ENCODE measurements at places on chromosomes 7 and 10.

DNA sequence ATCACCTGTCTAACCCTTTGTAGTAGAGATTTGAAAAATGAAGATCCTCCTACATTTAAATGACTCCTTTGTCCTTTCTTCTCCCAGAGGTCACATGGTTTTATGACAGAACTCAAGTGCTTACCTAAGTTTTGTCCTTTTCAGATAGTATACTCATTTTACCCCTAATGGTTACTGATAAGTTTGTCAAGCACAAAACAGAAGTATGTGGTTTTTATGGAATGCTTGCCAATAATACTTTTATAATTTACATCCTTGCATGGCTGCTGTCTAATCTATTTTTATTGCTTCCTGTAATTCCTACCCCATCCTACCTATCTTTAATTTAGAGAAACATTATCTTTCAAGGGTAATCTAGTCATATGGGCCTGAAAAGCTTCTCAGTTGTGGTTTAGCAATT, 37.5 kb downstream of the HELLS start:
- DNase-seq, result no peak

GRCh38 chr7:131235489-131236317, 92.0 kb upstream of the MKLN1 start:
- DNase-seq, result peak; percentile 49

- DNase-seq, result no peak
Observed at GRCh38 chr7:12357508-12357907, 46.2 kb downstream of the VWDE start.

DNA sequence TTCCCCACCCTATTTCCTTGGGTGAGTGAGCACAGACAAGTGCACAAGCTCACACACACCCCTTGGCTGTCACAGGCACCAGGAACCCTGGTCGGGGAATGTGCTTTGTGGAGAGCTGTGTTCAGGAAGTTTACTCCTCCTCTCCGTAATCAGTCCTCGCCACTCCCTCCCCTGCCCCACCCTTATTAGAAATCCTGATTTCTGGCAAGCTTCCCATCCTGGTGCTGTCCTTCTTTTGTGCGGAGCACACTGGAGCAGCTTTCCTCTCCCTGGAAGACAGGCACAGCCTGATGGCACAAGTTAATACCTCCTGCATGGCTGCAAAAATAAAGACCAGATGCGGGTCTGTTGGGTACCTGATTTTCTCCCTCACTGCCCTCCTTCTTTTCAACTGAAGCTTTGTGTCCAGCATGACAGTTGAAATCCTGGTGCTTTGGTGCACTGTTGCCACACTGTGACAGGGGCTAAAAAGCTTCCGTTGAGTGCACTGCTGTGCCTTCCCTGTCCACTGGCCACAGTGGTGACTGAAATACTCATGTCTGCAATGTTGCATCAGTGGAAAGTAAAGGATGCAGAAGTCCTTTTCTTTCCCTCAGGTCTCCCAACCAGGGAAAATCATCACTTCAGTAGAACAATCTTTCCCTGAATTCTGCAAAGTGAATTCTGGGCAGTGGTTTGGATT, 55.0 kb downstream of the LRRC4 start:
- no peak for DNase-seq

DNA sequence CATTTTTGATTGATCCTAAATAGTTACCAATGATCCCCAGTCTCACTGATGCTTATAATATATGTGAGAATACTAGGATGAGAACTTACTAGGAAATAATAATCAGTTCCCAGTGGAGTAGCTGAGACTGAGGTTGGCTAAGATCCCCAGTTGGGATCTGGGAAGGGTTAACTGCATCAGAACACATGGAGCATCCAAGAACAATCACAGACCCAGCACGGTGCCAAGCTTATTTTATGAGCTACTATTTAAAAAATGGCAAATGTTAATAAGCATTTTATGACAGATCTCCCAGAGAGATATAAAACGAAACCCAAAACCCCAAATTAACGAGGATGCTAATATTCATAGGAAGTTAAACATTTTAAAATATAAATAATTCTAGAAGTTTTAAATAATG, 379.5 kb downstream of the THSD7A start:
- no peak for DNase-seq

- DNase-seq, result no peak
Observed at GRCh38 chr10:86224354-86225102, 142.1 kb downstream of the GRID1 start.

GRCh38 chr7:4233621-4234497, 448.2 kb upstream of the FOXK1 start:
- DNase-seq, result no peak

- DNase-seq, result no peak
Observed at GRCh38 chr10:17365402-17365801, 89.0 kb downstream of the ST8SIA6 start.

DNA sequence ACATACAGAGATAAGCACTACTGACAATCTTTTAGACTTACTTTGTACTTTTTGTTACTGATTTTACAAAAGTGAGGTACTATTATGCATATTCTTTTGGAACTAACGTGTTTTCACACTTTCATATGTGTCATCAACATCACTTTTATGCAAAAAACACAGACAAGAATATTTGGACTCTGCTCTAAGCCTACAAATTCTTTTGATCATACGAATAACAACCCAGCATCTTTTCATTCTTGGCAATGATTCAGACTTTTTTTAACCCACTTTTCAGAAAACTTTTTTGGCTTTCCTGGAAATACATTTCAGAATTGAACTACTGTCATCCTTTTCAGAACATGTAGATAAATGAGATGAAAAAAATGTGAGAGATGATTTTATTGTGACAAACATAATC, 30.2 kb downstream of the USP6NL start:
- DNase-seq, result no peak

GRCh38 chr10:28677888-28678686, 766 bp downstream of the BAMBI start:
- no peak for DNase-seq

- no peak for DNase-seq
Observed at GRCh38 chr10:121027371-121027770, 176.2 kb downstream of the WDR11 start.

DNA sequence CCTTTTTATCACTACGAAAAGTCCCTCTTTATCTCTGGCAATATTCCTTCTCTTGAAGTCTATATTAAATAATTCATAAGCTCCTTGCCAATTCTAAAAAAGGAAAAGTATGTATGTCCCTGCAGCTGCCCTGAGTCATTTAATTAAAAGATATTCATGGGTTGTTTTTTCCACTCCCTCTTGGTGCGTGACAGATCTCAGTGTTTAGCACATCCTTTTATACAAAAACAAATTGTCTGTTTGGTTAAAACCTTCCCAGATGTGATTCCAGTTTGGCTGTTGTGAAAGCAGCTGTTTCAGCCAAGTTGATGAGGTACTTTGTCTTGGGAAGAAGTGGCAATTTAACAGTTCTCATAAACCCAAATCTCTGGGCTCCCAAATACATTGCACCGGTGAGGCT, 33.8 kb upstream of the PRLHR start:
- no peak for DNase-seq

DNA sequence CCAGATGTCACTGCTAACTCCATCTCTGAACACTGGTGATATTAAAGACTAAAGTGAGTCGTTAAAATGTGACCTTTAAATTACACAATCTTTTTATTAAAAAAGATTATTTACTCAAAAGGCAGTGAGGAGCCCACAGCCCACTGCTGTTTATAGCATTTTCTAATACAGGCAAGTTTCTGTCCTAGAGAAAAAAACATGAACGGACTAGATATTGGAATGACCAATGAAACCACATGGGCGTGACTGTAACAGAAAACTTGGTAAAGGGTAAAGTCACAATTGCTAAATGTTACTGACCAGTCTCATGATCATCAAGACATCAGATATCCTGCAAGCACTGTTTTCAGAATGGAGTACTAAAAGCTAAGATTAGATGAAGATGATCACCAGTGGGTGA, 78.7 kb downstream of the FEZF1 start:
- no peak for DNase-seq

DNA sequence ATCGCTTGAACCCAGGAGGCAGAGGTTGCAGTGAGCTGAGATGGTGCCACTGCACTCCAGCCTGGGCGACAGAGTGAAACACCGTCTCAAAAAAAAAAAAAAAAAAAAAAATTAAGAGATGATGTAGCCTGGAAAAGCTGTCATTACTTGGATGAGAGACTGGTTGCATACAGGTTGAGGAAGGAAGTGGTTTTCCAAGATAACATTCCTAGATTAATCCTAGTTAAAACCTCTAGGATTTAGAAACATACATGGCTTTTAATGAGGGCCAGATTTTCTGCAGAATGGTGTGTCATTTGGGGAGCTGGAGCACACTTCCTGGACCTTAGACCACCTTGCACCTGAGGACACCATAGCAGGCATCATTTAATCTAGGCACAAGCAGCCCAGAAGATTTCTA, 17.8 kb downstream of the VWA2 start:
- no peak for DNase-seq

- DNase-seq, result no peak
Observed at GRCh38 chr7:30238721-30239441, 45.5 kb upstream of the ZNRF2 start.

- DNase-seq, result no peak
Observed at GRCh38 chr7:128162666-128163065, 78.4 kb upstream of the LEP start.

DNA sequence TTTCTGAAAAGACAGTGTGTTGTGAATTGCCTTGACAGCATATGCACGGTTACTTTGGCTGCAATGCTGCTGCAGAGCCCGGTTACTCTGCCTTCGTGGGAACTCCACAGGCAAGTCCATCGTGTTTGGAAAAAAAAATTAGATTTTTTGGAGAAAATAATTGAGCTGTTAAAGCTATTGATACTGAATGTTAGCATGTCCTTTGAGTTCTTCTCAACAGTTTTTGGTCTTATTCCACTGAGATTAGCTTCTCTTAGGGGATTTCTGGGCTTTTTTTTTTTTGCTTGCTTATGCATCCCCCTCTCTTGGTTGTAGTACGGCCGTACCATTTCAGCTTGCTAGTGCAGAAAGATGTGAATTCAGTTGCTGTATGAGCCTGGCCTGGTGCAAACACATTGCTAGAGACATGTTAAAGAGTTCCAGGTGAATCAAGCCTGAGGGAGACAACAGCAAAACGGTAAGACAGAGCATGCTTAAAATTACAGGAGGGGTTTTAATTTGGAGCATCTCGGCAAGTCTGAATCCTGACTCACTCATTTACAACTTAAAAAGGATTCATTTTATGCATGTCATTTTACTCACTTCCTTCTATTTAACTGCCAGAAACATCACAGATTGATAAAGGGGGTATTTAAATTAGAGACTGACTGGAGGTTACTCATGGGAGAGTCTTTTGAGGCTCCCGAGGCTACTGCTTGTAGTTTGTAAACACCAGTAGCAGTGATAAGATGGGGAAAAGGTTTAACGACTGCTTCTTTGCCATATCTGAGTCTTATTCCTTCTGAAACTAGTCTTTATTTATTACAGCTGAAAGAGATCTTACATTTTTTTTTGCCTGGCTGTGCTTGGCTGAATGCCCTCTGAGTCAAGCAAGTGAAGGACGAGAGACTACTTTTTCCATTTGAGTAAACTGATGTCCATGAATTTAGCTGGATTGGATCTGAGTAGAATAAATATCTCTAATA, 113.7 kb downstream of the CDK14 start:
- DNase-seq, result no peak

GRCh38 chr7:7512861-7513597, 22.6 kb downstream of the COL28A1 start:
- DNase-seq, result no peak

DNA sequence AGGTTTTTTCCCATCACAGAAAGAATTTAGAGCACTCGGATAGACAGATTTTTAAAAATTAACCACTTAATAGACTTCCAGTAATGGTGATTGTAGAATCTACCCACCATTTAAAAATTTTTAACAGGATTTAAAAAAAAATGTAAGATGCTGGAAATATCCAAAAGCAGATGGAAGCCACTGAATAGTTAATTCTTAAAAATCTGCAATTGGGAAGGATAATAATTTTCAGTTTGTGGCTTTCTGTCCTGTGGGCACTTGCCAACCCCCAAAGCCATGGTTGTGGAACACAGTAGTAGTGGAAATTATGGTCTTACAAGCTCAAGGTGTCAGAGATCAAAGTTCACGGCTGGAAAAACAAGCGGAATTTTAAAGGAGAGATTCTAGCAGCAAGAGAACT, 101.0 kb upstream of the SP4 start:
- no peak for DNase-seq

- DNase-seq, result no peak
Observed at GRCh38 chr7:16559497-16560179, 33.0 kb downstream of the LRRC72 start.

DNA sequence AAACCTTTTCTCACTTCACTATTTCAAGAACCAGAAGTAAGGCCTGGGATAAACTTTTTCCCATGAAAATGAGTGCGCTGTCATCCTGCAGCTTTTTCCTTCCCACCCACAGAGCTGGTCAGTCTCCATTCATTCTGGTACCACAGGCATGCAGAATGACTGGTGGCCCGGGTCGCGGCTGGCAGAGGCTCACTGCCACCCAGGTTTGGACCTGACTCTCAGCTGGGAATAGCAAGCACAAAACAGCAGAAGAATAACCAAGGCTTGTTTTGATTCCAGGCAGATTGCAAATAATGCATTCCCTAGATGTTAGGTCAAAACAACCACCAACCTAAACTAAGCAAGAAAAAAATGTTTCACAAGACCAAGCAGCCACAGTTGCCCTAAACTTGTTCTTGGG, 190.5 kb upstream of the NRP1 start:
- DNase-seq, result no peak

DNA sequence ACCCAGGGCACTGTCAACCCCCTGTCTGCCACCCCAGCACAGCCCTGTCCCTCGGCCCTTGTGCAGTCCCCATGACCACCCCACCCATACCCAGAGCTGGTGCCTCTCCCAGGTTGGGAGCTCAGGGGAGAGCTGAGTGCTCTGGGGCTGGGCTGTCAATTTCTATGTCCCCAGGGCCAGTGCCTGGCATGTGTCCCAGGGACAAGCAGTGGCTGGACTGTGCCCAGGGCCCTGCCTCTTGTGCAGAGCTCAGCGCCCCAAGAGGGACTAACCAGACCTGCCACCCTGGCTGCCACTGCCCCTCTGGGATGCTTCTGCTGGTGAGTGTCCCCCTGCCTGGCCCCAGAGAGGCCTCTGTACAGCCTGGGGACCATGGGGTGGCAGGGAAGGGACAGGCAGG, 29.0 kb upstream of the ZNF862 start:
- DNase-seq, result no peak

DNA sequence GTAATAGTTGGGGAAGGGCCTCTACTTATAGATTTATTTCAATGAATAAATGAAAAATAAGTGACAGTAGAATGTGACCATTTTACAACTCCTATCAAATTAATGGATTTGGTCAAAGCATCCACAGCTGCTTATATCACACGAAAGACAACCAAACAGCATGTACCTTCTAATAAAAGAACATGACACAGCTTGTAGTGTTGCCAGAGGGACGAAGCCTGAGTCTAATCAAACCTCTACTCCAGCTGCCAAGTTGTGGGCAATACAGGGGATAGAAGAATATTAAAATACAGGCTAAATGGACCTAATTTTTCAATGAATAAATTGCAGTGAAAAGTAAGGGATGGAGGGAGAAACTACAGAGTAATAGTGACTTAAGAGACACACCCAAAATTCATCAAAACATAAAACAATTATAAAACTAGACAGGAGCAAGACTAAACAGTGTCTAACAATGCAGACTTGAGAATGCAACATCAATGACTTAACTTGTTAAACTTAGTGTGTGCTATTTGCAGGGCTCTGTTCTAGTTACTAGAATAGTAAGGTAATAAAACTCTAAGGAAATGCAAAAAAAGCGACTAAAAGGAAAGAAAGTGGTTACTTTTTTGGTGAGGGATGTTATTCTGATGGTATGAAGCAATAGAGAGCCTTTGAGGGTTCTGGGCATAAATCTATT, 853.8 kb downstream of the GRM8 start:
- no peak for DNase-seq
